Type B pancreatic cell (in vitro differentiated cells): ENCODE measurements at places on chromosomes 1 and 21. TPM values are rescaled to one million over a fixed set of nuclear protein-coding genes. Genes with fewer than 3 reads are reported as not detected.

SUMO3 gene
- 61.0 and 81.2 TPM in 2 replicates for total RNA-seq

KANK4 gene
- total RNA-seq, result 5.9 and 11.3 TPM in 2 replicates

IGFN1 gene
- total RNA-seq, result 2.0 and 7.9 TPM in 2 replicates

C1QA gene
- 0.69 TPM in 1 of 2 replicates, not detected in the other for total RNA-seq

ATF6 gene
- total RNA-seq, result 21.7 and 22.9 TPM in 2 replicates

C1QB gene
- total RNA-seq, result not detected in 2 replicates

CACNA1S gene
- 0.12 TPM in 1 of 2 replicates, not detected in the other for total RNA-seq

ADAMTS5 gene
- total RNA-seq, result 5.8 and 8.1 TPM in 2 replicates

HOOK1 gene
- 21.2 and 42.7 TPM in 2 replicates for total RNA-seq

C1orf116 gene
- 50.4 and 108 TPM in 2 replicates for total RNA-seq

PAQR6 gene
- 9.2 and 19.0 TPM in 2 replicates for total RNA-seq

FAM151A gene
- 0.39 and 5.8 TPM in 2 replicates for total RNA-seq

MAB21L3 gene
- 0.40 TPM in 1 of 2 replicates, not detected in the other for total RNA-seq

PLPP3 gene
- 32.6 and 79.0 TPM in 2 replicates for total RNA-seq

ZFP69B gene
- total RNA-seq, result 3.2 and 9.5 TPM in 2 replicates

GJA9 gene
- not detected in 2 replicates for total RNA-seq

RAB42 gene
- 0.52 and 2.7 TPM in 2 replicates for total RNA-seq

ETS2 gene
- total RNA-seq, result 42.2 and 46.8 TPM in 2 replicates

OLFML2B gene
- 11.9 and 35.0 TPM in 2 replicates for total RNA-seq

OR2T12 gene
- total RNA-seq, result not detected in 2 replicates

RNU1-2 gene
- 2,993 and 3,564 TPM in 2 replicates for total RNA-seq

ACP6 gene
- total RNA-seq, result 24.4 and 28.8 TPM in 2 replicates

KCNA2 gene
- total RNA-seq, result 0.40 and 1.1 TPM in 2 replicates

MSH4 gene
- total RNA-seq, result 0.58 and 0.64 TPM in 2 replicates

MANEAL gene
- total RNA-seq, result 11.6 and 21.1 TPM in 2 replicates

MEX3A gene
- 31.0 and 61.9 TPM in 2 replicates for total RNA-seq

SYT6 gene
- 1.1 and 3.0 TPM in 2 replicates for total RNA-seq

VHLL gene
- total RNA-seq, result 0.48 TPM in 1 of 2 replicates, not detected in the other

FAM229A gene
- 4.7 and 8.7 TPM in 2 replicates for total RNA-seq

ATP6V1G3 gene
- 0.69 and 0.89 TPM in 2 replicates for total RNA-seq

OR2G6 gene
- total RNA-seq, result not detected in 2 replicates

ERVH48-1 gene
- total RNA-seq, result 1.8 TPM in 1 of 2 replicates, not detected in the other

FBLIM1 gene
- total RNA-seq, result 78.3 and 182 TPM in 2 replicates

CYP4Z1 gene
- not detected in 2 replicates for total RNA-seq

CHIT1 gene
- not detected in 2 replicates for total RNA-seq

OR2M3 gene
- not detected in 2 replicates for total RNA-seq

CDC7 gene
- 11.6 and 29.7 TPM in 2 replicates for total RNA-seq

NEXN gene
- 0.38 and 2.8 TPM in 2 replicates for total RNA-seq

TNFAIP8L2 gene
- total RNA-seq, result not detected in 2 replicates

CCDC190 gene
- 0.14 TPM in 1 of 2 replicates, not detected in the other for total RNA-seq

EPHA2 gene
- total RNA-seq, result 40.3 and 77.9 TPM in 2 replicates

OR2T11 gene
- not detected in 2 replicates for total RNA-seq

GJA4 gene
- 0.67 and 0.87 TPM in 2 replicates for total RNA-seq

WNT2B gene
- total RNA-seq, result 2.7 and 41.0 TPM in 2 replicates

SV2A gene
- 5.4 and 16.2 TPM in 2 replicates for total RNA-seq

SYCP1 gene
- not detected in 2 replicates for total RNA-seq

LRRC8B gene
- total RNA-seq, result 12.2 and 13.1 TPM in 2 replicates
